NCI-H2029 treated with DMSO at 0.1 percent for 48 hours (cell line): ENCODE measurements at places on chromosomes 1 and 21.
A peak's percentile ranks its signal among the peaks of the same experiment; 100 is the strongest.

GRCh38 chr1:55696181-55696754 is 481.1 kb upstream of the USP24 start:
- no peak for DNase-seq

- no peak for DNase-seq
Observed at GRCh38 chr1:224492015-224492414, 57.4 kb upstream of the WDR26 start.

- DNase-seq = no peak
Observed at GRCh38 chr21:31666445-31667010, 7.0 kb downstream of the SOD1 start.

GRCh38 chr1:17012775-17013490 is 1.2 kb upstream of the ATP13A2 start:
- DNase-seq = no peak

DNA sequence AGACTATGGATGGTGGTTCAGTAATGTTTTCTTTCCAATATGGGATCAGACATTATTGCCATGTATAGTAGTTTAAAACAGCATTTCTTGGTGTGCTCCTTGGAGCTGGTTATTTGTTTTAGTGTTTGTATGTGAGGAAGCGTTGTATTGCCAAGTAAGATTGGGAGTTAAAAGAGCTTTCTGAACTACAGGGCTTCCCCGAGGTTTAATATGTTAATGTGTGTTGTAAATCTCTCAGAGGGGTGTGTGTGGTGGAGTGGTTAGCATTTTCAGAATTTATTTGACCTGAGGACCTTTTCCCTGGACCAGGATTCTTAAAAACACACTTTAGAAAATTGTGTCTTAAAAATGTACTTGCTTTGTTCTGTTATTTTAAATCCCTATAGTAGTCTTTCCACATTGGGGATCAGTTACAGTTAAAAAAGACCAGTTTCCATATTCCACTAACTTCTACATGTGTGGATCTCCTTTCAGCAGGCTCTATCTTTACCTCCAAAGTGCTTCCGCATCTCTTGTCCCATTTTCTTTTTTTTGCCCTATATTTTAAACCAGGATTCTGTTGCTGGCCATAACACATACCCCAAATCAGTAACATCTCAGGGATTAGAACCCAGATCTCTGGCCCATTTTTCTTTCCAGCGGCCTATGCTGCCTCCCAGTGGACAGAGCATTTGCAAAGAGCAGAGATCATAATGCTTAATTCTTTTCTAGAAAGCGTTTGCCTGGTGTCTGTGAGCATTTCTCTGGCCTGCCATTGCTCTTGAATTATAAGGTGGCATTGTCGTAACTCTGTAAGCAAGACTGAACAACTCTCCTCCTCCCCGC is 58.6 kb downstream of the PBX1 start:
- no peak for DNase-seq

DNA sequence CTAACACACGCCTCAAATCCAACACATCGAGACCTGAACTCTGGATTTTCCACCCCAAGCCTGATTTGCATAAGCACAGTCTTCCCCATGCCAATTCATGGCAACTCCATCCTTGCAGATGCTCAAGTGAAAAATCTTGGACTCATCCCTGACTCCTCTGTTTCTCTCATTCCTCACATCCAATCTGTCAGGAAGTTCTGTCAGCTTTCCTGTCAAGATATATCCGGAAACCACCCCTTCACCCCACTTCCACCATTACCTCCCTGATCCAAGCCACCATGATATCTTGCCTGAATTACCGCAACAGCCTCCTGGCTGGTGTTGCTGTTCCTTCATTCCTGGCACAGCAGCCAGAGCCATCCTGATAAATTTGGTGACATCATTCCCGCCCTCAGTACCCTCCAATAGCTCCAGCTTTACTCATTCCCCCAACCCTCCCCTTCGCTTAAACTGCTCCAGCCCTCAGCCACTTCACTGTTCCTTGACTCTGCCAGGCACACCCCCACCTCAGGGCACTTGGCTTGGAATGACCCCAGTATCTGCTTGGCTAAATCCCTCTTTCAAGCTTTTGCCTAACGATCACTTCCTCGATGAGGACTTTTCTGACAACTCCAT is 17.4 kb downstream of the TCEA3 start:
- DNase-seq = no peak

GRCh38 chr1:9251501-9251900 is 16.9 kb downstream of the H6PD start:
- DNase-seq = no peak

DNA sequence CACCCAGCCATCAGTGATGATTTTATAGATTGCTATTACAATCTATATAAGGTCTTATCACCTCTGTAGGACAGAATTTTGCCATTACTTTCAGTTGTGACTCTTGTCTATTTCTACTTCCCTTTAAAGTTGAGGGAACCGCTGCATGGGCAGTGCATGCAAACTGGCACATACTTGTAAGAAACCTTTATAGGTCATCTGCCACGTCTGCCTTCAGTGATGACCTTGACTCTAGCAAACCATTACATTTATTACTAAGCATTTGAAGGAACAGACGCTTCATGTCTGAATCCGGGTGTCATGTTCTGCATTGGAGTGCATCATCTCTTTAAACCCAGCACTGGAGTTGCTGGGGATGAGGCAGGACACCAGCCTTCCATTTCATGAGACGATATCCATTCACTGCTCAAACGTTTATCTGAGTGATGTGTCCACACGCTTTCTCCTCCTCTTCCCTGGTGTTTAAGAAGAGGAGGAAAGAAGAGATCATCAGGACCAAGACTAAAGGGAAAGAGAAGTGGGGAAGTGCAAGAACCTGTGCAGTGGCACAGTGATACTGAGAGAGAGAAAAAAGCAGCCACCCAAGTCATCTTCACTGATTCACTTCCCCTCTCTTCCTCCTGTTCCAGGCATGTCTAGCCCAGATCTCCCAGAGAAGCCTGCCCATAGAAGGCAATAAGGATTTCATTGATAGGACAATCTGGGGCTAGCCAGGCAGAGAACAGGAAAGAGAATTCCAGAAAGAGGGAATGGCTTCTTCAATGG is 14.1 kb downstream of the CCSAP start:
- no peak for DNase-seq

- no peak for DNase-seq
Observed at GRCh38 chr1:94031154-94031553, 89.8 kb downstream of the ABCA4 start.

DNA sequence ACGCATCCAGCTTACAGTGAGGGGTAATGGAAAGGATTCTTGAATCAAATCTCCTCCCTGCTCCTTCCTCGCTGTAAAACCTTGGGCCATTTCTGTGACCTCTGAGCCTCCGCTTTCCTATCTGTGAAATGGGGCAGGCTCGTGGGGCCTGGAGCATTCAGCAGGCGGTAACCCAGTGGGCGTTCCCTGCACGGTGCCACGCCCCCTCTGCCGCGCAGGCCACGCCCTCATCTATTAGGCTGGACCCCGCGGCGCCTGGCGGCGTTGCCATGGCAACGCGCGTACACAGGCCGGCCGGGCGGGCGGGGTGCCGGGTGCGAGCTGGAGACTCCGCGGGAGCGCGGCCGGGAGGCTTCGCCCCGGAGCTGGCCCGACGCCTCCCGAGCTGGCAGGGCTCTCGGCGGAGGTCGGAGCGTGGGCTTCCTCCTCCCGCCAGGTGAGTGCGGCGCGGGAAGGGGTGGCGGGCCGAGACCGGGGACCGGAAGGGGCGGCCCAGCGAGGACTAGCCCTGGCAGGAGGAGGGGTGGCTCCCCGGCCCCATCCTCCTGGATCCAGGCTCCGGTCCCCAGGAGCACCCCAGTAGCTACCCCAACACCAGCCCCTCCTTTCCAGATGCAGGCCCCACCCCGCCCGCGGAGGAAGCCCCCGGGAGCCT is at the start of gene FHAD1:
FHAD1 (plus strand) TSS at position 264 of the 655 bp plus-strand sequence. CDS start 4,562 bp downstream, outside the sequence.
- DNase-seq = peak; percentile 33

GRCh38 chr1:6004412-6005123 is 12.3 kb upstream of the NPHP4 start:
- no peak for DNase-seq

DNA sequence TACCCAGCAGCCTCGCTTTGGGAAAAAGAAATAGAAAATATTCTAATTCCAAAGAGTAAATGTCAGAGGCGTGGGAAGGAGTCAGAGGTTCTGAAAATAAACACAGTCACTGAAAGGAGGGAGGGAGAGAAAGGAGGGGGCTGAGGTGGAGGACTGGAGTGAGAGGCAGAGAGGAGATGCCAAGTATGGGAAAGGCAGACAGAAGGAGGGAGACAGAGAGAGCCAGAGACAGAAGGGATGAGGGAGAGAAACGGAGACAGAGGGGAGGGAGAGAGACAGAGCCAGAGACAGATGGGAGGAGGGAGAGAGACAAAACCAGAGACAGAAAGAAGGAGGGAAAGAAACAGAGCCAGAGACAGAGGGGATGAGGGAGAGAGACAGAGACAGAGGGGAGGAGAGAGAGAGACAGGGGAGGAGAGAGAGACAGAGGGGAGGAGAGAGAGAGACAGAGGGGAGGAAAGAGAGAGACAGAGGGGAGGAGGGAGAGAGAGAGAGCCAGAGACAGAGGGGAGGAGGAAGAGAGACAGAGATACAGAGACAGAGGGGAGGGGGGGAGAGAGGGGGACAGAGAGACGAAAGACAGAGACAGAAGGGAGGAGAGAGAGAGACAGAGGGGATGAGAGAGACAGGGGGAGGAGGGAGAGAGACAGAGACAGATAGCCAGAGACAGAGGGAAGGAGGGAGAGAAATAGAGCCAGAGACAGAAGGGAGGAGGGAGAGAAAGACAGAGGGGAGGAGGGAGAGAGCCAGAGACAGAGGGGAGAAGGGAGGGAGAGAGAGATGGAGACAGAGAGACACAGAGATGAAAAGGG is 525.5 kb downstream of the MATN1 start:
- no peak for DNase-seq

- no peak for DNase-seq
Observed at GRCh38 chr1:32887623-32888022, 1.3 kb downstream of the HPCA start.

DNA sequence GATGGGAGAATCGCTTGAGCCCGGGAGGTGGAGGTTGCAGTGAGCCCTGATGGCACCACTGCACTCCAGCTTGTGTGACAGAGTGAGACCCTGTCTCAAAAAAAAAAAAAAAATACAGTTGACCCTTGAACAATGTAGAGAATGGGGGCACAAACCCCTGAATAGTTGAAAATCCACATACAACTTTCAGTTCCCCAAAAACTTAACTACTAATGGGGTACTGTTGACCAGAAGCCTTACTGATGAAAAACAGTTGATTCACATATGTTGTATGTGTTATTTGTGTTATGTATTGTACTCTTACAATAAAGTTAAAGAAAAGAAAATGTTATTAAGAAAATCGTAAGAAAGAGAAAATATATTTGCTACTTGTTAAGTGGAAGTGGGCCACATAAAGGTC is 51.2 kb upstream of the COA6 start:
- no peak for DNase-seq

GRCh38 chr1:32894019-32894600 is 7.1 kb downstream of the TMEM54 start:
- no peak for DNase-seq

- no peak for DNase-seq
Observed at GRCh38 chr1:182485861-182486260, 35.9 kb downstream of the RGSL1 start.

DNA sequence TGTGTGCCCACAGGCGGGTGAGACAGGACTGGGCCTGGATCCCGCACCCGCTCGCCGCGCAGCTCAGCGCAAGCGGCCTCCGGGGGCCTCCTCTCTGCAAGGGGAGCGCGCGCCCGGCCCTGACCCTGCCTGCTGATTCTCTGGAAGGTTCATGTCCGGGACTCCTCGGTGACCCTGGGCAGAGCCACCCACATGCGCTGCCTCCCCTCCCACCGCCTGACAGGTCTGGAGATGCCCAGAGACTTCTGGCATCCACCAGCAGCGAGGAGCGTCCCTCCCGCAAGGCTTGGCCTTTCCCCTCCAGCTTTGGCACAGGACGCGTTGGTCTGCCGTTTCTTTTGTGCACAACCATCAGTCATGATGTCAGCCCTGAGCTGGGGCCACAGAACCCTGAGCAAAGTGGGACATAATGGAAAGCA is 42.0 kb upstream of the COL6A2 start:
- no peak for DNase-seq

DNA sequence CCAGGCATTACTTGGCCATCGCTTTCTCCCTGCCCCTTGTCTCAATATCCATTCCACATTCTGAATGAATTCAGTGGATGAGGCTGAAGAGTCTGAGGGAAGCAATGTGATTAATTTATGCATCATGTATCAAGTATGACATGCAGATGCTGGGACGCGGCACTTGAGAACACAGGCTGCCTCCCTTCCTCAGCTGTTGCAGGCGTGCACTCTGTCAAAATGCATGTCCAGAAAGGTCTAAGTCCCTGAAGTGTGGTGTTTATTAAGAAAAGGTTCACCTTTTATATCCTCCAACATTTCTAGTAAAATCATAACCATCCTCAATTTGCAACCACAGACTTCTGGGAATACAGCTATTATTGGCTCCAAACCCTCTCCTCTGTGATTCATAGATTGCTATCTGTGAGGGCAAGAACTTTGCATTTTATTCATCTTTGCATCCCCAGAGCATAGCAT is 22.6 kb upstream of the RAB3GAP2 start:
- no peak for DNase-seq

DNA sequence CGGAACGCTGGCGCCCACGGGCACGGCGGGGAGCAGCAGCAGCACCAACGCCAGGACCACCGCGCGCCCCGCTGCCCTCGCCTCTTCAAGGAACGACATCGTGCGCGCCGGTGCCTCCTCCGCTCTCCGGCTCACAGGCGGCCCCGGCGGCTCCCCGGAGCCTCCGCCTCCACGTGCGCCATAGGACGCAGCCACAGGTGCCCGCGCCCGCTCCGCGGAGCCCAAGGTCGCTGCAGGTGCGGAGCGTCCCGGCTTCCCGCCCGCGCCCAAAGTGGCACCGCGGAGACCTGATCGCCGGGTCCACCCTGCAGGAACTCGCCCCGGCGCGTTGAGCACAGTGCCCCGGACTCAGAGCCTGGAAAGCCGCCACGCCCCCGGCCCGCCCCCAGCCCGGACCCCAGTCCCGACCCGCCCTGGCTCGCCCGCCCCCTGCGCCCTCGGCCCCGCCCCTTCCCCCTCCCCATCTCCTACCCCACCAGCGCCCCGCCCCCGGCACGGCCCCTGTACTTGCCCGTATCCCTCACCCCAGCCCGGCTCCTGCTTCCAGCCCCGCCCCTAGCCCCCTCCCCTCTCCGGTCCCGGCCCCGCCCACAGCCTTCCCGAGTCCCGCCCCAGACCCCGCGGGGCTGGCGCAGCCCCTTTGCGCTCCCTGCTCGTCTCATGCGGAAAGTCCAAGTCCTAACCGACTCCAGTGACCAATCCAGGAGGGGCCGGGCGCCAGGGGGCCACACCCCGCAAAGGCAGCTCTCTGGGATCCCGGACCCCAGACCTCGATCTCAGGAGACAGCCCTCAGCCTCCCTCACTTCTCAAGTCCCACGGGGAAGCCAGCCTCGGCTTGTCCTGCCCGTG is at the start of gene MEGF6:
MEGF6 (minus strand) TSS at position 339 of the 850 bp plus-strand sequence; CDS start at position 99, 240 bp downstream.
- no peak for DNase-seq

GRCh38 chr1:222123111-222123510 is 381.2 kb upstream of the DUSP10 start:
- no peak for DNase-seq
